ENCODE measurements at places on chromosomes 3 and 15.

GRCh38 chr3:120795959-120796358 lies 53.4 kb downstream of the GTF2E1 start:
- DNase-seq: no peak

DNA sequence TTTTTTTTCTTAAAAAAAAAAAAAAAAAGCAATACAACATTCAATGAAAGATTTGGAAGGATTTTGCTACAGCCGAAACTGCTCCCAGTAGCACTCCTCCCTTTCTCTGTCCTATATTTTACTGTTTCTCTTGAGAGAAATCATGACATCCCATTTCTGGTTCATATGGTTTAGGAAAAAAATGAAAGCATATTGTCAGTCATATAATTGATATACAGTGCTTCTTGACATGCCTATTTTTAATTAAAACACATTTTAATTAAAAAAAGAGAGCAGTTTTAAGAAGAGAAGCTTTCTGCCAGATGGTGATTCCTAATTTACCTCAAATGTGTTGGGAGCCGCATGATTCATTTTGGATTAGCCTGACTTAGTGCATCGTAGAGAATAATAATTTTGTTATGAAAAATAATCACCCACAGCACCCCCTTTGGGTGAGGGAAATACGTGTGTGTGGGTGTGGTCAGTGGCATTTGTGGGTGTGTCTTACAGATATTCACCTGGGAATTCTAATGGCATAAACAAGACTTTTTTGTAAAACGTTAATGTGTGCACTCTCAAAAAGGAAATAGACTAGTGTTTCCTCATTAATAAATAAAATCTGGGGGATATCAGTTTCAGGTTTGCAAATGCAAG lies 544.5 kb downstream of the MFSD1 start:
- no peak for DNase-seq

DNA sequence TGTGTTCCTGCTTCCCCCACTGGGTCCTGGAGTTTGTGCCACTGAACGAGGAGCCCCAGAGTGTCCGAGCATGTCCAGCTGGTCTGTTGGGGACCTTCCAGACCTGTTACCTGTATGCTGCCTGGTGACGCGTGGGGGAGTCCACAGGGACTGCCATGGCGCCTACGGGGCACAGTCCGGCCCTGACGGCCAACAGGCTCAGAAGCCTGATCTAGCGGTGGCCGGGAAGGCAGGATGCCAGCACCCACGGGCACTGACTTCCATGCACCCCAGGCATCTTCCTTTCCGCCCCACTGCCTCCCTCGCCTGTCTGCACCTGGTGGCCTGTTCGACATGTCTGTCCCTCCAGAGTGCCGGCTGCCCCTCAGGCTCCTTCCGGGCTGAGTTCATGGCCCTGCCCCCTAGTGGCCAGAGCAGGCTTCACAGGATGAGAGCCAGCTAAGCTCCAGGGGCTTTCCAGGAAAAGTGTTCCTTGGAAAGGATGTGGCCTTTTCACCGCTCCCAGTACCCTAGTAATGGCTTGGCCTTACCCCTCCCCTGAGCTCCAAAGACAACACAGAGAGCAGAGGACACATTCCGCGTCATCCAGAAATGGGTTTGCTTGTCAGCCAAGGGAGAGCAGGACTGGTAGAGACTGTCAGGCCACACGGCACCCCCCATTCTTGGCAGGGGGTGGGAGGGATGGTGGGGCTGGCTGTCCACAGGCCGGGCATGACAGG lies 35.7 kb downstream of the NGRN start:
- DNase-seq: no peak

GRCh38 chr15:62231856-62232255 lies 66.8 kb upstream of the C2CD4B start:
- no peak for DNase-seq

- no peak for DNase-seq
Measured at GRCh38 chr3:16897254-16897926, 12.6 kb downstream of the PLCL2 start.

- no peak for DNase-seq
Measured at GRCh38 chr15:95304151-95304946, 1026.2 kb upstream of the NR2F2 start.

DNA sequence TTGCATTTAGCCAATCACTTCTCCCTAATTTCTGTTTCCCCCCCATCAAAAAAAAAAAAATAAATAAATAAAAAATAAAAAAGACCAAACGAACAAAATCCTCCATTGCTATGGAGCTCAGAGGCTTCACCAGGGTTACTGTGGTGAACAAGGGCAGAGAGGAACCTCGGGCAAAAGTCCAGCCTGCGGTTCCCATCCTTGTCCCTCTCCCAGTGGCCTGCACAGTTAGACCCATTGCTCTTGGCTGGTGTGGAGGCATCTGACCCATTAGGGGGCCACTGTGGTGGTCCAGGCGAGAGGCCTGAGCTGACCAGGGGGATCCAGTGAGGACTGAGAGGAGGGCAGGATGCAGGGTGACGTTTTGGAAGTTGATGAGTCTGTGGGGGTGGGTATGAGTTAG lies 18.8 kb downstream of the CORO2B start:
- no peak for DNase-seq

DNA sequence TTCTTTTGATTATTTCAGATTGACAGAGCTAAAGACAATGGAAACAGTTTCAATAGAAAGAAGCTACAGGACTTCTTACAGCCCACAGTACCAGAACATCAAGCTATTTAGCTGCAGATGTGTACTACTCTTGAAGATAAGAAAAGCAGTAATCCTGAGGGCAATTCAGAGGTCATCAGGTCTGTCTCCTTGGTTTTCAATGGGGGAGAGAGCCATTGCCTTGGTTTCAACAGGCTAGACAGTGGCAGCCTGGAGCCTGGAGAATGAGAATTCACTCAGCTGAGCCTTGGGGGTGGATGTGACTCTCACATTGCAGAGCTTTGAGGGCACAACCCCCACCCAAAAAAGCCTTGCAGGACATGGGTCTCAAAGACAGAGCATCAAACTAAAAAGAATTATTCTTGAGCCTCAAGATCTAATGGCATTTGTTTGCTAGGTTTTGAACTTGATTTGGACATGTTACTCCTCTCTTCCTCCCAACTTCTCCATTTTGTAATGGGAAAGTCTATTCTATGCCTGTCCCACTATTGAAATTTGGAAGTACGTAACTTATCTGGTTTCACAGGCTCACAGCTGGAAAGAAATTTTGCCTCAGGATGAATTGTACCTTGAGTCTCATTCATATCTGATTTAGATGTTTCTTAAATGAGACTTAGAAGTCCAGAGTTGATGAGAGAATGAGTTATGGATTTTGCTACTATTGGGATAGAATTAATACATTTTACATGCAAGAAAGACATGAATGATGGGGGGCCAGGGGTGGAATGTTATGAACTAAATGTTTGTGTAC lies 36.9 kb downstream of the PLSCR1 start:
- DNase-seq: no peak

GRCh38 chr15:31383139-31383538 lies 56.5 kb downstream of the KLF13 start:
- DNase-seq: no peak

DNA sequence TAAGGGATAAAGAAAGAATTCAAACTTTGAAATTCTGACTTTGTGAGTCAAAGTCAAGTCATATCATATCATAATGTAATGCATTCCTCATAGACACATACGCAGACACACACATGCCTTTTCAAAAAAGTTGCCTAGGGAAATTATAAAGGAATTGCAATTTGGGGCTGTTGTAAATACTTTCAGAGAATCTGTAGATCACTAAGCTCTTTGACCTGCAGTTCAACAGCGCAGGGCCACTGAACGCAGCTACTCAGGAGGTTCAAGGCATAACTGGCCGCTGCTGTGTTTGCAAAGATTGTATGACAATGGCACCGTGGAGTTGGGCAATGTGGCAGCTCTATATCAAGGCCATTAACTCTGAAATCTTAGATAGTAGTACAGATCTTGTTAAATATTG lies 188.4 kb upstream of the THRB start:
- no peak for DNase-seq

DNA sequence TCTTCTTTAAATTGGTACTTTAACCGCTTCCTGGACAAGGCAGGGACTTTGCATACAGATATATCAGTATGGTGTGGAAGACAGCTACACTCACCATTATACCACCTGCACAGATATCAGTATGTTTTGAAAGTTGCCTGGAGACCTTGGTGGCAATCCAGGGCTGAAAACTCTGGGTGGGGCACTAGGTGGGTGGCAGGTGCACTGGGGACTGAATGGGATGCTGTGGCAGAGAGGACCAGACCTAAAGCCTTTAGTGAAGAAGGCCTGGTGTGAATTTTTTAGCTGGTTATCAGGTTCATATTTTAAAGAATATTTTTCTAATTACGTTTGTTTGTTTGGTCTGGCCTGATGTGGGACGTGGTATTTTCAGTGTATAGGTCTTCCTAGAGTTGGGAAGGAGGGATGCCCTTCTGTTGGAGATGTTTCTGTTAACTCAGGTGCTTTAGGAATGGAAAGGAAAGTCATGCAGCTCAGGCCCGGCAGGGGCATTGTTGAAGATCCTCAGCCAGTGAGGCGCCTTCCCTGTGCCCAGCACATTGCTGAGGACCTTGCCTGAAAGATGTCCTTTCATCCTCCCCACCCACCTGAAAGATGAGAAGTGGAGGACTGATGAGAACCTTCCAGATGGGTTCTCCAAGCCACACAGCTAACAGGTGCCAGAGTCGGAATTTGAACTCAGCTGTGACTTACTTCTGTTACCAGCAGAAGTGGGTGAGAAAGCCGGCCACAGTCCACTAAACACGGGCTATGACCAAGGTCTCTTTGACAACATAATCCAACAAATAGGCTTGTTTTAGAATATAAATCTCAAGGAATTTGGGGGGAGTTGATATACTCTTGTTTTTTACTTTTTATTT lies 77.3 kb downstream of the APBA2 start:
- no peak for DNase-seq

DNA sequence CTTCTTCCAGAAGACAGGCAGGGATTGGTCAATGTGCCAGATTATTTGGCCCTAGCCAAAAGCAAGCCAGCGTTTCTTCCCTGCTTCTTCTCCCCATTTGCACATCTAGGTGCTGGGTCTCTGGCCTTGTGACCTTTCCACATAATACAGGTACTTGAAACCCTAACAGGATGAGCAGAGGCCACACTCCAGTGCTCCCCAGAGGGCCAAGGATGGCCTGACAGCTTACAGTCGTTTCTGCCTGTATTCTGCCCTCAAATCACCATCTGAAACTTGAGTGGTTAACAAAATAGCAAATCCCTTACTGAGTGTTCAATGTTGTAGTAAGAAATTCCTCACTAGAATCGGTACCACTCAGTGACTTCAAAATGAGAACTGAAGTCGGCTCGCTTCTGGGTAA lies 29.1 kb downstream of the MKRN2 start:
- DNase-seq: no peak

GRCh38 chr3:77041811-77042210 lies 1.9 kb downstream of the ROBO2 start:
- DNase-seq: no peak

- no peak for DNase-seq
Measured at GRCh38 chr3:10299175-10299574, 6.4 kb upstream of the GHRL start.

DNA sequence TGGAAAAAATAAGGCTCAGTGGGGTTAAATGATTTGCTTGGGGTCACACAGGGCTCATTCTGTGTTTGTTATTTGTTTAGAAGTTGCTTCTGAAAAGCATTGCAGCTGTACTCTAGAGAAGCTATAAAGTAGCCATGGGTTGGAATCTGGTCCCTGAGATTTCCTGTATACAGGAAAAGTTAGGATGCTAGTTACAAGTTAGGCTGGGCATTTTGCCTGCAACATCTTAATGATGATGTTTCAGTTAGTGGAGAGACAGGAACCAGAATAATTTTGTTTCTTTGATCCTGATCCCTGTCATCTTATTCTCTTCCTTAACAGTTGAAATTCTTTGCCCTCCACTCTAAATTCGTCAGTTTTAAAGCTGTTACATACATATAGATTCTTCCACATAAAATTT lies 445.3 kb downstream of the OTOL1 start:
- DNase-seq: no peak

DNA sequence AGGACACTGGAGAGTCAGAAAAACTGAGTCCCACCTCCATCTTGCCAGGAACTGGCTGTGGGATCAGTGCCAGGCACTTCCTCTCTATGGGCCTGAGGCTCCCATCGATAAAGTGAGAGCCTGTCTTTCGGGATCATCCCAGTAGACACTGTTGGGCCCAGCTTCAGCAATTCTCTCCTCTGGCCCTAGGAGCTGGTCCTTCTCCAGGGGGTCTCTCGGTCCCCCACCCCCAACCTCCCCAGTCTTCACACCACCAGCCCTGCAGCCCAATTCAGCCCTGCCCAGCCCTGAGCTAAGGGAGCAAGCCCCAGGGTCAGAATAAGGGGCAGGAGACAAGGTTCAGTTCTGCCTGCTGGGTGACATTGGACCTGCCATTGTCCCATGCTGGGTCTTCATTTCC lies 4.5 kb upstream of the LCTL start:
- no peak for DNase-seq

DNA sequence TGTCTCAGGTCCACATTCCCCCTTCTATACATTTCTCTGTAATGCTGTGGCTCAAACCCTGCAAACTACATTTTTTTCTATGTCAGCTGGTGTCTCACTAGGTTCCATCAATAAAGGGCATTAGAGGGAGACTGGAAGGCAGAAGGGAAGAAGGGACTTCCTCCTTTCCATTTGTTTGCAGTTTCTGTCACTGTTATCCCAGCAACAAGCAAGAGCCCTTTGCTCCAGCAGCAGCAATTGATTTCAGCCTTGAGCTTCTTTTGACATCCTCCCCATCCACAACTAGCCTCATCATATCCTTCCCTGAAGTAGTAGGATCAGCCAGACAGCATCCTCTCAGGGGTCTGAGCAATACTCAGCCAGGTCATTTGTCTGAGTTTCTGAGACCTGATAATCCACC lies 5.3 kb upstream of the NCK1 start:
- DNase-seq: no peak

GRCh38 chr3:194675081-194675640 lies 3.2 kb upstream of the LSG1 start:
- no peak for DNase-seq

DNA sequence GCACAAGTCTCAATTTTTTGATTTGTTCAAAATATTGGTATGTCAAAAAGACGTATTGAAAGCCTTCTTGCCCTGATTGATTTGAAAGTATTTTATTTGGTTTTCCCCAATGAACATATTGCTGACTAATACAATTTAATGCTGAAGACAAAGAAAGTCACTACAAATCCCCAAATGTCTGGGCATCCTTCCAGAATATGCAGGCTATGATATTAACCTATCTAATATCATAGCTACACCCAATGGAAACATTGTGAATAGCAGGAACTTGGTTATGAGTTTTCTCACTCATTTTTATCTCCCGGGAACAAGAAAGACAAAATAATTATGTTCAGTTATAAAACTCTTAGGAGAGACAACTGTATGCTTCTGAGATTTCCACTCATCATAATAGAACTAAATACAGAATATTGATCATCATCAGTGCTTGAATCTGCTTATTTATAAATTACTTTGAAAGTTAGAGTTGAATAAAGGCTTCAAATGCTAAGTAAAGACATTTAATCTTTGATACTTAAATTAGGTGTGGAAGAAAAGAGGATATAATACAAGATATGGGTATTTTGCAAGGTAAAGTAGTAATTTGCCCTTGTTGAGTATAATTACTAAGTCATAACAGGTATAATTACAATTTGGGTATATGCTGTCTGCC lies 483.9 kb downstream of the RBMS3 start:
- no peak for DNase-seq

GRCh38 chr3:131007782-131008181 lies 18.8 kb downstream of the ASTE1 start:
- DNase-seq: no peak
